ENCODE measurements at places on chromosomes 1 and 21.

DNA sequence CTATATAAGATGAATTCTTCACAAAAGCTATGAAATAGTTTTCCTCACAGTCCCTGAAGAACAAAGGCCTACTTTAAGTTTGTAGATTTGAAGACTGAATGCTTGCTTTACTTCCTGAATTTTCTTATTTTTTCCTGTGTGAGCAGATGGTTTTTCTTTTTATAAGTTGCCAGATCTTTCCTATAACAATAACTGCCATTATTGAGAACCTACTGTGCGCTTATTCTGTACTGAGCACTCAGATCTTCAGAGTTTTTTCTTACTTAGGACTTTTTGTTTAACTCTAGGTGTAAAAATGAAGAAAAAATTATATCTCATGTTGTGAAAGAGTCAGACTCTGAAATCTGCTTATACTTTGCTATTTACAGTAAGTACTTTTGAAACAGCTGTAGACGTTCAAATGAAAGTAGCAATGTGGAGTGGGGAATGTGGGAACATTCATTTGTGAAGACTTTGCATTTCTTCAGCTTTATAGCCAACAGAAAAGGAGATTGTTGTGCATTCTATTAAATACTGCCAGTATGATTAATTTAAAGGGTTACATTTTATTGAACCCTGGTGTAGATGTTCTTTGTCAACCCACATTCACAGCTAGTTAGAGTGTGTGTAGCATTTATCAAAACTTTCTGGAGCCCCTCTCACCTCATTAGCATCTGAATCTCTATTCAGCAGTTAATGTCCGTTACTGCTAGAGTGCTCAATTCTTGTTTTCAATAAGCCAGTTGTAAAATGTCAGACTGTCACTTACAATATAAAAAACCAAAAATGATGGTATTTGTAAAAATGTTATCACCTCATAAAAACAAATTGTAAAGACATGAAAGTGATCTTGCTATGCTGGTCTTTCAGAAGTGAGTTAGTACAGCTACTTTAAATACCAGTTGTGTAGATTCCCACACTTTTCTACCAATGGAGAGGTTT lies 29.0 kb downstream of the NFIA start:
- DNase-seq, result no peak

DNA sequence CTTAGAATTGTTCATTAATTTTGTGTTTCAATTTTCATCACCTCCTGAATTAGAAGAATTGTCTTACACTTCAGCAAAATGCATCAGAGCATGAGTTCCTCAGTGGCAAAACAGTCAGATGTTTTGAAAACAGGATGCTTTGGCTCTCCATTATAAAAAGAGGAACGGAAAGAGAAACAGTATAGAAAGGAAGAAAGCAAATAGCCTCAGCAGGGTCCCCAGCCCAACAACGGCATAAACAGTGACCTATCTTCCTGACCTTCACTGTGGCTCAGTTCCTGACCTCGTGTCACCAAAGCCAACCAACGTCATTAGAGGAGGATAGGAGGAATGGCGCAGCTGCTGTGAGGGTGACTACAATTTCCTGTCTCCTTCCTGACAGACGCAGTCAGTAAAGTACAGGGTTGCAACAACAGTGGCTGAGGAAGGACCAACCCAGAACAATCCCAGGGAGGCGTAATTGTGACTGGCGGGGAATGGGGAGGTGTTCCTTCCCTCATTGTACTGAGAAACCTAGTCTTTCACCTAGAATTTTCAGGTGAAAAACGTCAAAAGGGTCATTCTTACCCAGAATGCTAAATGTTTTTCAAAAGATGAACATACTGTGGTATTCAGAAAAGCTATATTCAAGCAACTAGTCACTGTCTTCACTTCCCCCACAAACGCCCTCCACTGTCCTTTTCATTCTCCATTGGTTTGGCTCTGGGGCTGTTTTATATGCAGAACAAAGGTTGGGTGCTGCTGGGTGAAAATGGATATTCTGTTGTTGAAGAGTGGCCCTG lies 197.9 kb upstream of the SGIP1 start:
- DNase-seq, result peak; percentile 86

DNA sequence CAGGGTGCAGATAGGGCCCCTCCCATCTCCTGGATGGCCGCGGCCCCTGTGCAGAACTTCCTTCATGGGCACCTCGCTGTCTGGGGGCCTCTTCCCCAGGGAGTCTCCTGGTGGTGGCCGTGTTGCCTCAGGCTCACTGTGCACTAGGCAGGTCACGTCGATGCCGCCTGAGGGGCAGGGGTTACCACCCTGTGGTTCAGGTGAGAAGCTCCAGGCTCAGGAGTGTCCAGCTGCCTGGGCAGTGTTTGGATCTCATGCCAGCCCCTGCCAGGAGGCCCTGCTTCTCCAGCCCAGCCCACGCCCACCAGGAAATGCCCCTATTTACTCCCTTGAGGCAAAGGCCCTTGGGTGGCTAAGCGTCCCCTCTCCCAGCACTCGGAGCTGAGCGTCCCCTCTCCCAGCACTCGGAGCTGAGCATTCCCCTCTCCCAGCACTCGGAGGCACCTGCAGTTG lies 2.1 kb downstream of the ITGB2 start:
- DNase-seq, result no peak

GRCh38 chr1:38125016-38125415 lies 78.4 kb upstream of the POU3F1 start:
- DNase-seq, result no peak

DNA sequence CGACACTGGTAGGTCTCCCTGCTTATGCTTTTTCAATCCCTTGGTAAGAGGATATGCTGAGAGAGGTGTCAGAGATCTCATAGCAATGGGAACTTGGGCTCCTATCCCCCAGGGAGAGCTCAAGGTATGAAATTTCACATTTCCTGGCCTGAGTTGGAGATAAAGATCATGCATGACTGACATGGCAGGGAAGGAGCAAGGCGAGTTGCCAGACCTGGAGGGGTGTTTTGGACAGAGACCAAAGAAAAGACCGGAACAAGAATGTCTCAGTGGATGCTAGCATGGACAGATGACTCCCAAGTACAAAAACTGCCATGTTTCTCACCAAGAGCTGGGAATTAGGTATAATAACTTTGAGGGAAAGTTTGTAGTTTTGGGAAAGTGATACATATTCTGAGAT lies 334.1 kb upstream of the B3GALT2 start:
- DNase-seq, result no peak

- DNase-seq, result no peak
Observed at GRCh38 chr21:25862112-25862511, 127.3 kb downstream of the GABPA start.

DNA sequence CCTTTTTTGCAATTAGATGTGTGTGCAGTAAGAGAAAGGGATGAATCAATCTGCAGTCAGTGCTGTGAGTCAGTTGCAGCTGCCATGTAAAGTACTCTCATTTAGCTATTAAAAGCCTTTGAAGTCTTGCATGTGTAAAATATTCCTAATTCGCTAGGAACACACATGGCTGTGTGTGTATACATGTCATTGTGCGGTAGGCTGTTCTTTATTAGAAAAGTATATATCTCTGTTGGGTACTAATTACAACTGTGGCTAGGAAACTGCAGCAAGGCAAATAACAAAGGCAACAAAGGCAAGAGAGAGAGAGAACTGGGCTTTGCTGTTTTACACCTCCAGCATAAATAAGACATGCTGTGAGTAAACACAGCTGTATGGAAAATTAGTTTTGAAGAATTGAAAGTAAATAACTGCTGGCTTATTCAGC lies 41.7 kb downstream of the EPB41 start:
- no peak for DNase-seq

- DNase-seq, result no peak
Observed at GRCh38 chr1:29925058-29925457, 688.7 kb downstream of the PTPRU start.

GRCh38 chr1:85001742-85002141 lies 4.8 kb upstream of the MCOLN2 start:
- DNase-seq, result no peak

GRCh38 chr1:192807211-192808162 lies 1.4 kb upstream of the RGS2 start:
- no peak for DNase-seq

- no peak for DNase-seq
Observed at GRCh38 chr1:96557336-96557735, 164.2 kb upstream of the PTBP2 start.
